ENCODE measurements at places on chromosomes 11 and 22. TPM values are rescaled to one million over a fixed set of nuclear protein-coding genes. Genes with fewer than 3 reads are reported as not detected.

The AQP11 gene
- total RNA-seq: 7.7 TPM

The OR10D3 gene
- not detected for total RNA-seq

The SCGB1D2 gene
- total RNA-seq: not detected

The TPH1 gene
- 0.07 TPM for total RNA-seq

The GGTLC2 gene
- not detected for total RNA-seq

The KRTAP5-1 gene
- not detected for total RNA-seq

The ZC3H12C gene
- 7.9 TPM for total RNA-seq
